ENCODE measurements at places on chromosomes 5 and 9.
A peak's percentile ranks its signal among the peaks of the same experiment; 100 is the strongest.

- DNase-seq = peak; percentile 14
Measured at GRCh38 chr5:56481428-56482357, 248.6 kb upstream of the ANKRD55 start.

- no peak for DNase-seq
Measured at GRCh38 chr9:92160786-92161185, 45.6 kb upstream of the SPTLC1 start.

DNA sequence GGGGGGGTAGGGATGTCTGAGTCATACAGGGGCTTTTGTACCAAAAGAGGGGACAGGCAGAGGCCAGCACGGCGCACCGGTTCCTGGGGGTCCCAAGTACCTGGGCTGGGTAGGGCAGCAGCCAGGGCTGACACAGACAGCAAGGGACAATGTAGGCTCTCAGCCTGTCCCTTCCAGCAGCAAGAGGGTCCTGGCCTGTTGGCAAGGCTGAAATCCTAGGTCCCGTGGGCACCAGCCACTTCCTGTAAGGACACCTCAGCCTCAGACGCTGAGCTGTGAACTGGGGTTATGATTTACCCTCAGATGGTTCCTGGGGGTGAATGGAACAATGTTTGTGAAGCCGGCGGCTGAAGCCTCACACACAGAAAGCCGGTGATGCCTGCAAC, 41.3 kb downstream of the NACC2 start:
- DNase-seq = no peak

DNA sequence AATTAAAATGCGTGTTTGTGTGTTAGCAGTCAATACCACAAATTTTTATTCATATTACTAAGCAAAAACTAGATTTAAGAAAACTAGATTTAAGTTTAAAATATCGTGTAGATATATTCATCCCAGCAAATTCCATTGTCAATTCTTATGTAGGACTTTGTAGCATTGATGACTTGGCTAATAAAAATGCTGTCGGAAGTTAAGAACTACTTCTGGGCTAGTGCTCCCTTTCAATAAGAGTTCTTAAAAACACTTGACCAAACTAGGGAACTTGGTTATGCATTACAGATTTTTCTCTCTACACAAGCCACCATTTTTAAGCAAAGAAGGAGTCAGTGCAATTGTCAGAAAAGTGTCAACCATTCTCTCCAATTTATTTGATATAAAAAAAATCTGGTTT, 68.7 kb upstream of the RAD23B start:
- no peak for DNase-seq

- no peak for DNase-seq
Measured at GRCh38 chr5:54361691-54362411, 51.5 kb upstream of the ARL15 start.

GRCh38 chr5:53790026-53790425, 229.6 kb downstream of the NDUFS4 start:
- no peak for DNase-seq

GRCh38 chr9:136119061-136119882, 597 bp upstream of the TMEM250 start:
- DNase-seq = no peak

DNA sequence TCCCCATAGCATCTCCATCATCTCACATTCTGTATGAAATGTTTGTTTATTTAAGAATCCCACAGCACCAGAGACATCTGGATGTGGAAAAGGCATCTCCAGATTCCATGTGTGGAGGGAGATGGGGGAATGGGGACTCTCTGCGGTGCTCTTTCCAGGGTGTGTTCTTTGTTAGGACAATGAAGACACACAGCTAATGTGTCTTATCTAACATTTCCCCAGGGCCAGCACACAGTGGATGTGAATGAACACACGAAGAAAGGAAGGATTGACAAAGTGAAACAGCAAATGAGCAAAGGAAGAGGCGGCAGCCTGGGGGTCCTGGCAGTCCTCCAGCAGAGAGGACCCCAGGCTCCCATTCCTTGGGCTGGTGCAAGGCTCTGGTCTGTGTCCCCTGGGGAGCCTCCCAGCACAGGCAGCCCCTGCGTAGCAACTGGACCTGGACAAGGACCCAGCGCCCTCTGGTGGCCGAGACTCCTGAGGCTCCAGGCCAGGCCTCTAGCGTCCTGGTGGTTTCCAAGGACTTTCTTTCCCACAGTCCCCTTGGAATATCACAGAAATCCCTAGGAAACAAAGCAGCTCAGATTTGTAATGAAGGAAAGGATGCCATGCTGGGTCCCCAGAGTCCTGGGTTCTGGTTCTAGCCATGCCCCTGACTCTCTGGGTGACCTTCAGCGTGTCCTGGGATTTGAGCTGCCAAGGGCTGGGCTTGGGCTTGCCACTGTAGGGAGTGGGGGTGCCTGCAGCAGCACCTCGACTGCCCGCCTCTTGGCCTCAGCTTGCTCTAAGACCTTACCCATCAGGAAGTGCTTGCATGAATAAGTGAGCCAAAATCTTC, 3.5 kb upstream of the PDLIM7 start:
- peak; percentile 90 for DNase-seq

- no peak for DNase-seq
Measured at GRCh38 chr9:116700882-116701865, 14.1 kb downstream of the TRIM32 start.

DNA sequence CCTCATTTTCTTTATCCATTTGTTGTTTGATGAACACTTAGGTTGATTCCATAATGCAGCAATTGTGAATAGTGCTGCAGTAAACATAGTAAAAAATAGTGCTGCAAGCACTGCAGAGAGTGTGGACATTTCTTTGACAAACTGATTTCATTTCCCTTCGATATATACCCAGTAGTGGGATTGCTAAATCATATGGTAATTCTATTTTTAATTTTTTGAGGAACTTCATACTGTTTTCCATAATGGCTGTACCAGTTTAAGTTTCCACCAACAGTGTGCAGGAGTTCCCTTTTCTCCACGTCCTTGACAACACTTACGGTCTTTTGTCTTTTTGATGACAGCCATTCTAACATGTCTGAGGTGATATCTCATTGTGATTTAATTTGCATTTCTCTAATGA, 138.2 kb upstream of the PLPPR1 start:
- DNase-seq = no peak

DNA sequence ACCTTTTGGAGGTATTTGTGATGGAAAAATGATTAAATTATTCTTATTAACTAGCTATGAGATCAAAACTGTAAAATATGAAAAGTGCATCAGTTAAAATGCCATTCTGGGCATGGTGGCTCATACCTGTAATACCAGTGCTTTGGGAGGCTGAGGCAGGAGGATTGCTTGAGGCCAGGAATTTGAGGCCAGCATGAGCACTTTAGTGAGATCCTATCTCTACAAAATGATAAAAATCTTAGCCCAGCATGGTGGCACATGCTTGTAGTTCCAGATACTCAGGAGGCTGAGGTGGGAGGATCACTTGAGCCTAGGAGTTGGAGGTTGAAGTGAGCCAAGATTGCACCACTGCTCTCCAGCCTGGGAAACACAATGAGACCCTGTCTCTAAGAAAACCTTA, 252.5 kb upstream of the SEMA6A start:
- no peak for DNase-seq

GRCh38 chr9:94643176-94643575, 3.9 kb upstream of the FBP1 start:
- DNase-seq = no peak

DNA sequence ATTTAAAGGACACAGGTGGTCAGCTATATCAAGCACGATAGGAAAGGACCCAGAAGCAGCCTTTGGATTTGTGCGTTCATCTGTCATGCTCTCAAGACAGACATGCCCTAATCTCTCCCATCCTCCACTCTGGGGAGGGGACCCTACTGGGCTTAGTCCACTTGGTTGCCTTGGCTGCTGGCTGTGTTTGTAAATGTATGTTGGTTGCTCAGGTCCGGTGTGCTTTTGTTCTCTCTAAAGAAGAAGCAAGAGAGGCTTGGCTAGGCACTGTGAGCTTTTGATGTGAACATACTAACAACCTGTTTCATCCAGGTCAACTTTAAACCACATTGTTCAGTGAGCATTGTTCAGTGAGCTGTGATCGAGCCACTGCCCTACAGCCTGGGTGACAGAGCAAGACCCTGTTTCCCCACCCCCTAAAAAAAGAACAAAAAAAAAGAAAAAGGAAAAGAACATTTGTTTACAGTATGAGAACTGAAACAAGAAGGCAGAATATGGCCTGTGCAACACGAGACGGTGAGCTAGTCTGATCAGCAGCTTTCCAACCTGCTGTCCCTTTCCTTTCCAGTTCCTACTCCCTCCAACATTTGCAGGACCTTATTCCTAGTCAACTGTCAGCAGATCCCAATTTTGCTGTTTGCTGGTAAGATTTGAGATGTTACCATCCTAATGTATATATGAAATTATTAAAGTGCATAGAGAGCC, 228.3 kb downstream of the ARHGAP26 start:
- no peak for DNase-seq

GRCh38 chr5:107985144-107985543, 314.4 kb upstream of the EFNA5 start:
- DNase-seq = peak; percentile 52

DNA sequence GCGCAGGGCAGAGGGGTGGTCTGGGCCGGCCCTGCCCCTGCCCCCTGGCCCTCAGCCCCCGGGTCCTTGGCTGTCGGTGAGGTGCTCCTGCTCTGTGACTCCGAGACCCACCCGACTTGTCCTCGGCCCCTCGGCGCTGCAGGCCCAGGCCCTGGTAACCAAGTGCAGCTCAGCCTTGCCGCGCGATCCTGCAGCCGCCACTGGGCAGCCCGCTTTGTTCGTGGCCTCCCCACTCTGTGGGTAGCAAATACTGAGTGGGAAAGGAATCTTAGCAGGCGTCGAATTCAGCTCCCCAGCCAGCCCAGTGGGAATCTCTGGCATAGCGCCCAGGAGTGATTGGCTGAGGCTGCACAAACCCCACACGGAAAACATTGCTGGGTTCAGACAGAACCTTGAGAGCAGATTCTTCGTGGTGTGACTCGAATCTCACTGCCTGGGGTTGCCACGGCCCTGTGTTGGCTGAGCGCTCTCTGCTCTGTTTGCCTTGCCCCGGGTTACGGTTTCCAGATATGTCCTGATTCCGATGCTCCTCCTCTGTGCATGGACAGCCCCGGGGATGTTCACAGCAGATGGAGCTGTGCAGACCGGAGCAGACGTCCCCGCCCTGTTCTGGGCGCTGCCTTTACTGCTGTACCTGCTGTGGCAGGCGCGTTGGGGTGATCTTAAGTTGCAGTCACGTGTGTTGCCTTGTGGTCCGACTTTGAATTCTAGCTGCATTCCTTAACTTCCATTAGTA, 13.4 kb upstream of the EXOC3 start:
- peak; percentile 51 for DNase-seq

- DNase-seq = no peak
Measured at GRCh38 chr9:109974143-109974917, 194.3 kb downstream of the PALM2AKAP2 start.

DNA sequence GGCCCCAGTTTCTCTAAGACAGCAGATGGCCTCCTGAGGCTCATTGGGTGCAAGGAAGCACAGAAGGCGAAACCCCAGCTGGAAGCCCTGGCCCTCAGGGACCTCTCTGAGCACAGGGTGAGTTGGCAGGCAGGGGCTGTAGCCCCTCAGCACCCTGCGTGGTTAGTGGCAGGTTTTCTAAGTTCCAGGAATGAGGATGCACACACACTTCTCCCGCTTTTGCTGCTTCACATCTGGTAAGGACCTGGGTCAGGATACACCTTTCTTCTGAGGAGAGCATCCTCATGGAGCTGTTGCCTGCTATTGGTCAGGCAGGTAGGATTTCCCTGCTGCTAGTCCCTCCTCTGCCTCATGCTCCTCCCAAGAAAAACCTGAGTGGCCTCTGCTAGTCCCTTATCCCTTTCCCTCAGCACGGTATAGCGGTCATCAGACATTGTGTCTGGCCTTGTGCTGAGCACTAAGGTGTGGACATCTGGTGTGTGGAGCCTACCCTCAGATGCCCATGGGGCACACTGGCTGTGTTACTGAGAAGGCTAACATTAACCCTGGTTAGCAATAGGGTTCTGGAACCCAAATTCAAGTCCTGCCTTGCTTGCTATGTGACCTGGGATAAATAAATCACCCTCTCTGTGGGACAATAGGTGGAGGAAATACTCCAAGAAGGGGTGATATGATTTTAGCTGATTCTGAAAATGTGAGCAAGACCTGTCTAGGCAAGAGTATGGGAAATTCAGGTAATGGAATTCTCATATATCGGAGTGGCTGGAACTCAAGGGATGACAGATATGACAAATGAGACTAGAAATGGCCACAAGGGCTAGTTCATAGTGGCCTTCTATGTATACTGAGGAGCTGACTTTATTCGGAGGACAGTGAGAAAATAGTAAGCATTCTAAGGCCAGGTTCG, 1.6 kb downstream of the SLC22A4 start:
- peak; percentile 62 for DNase-seq

DNA sequence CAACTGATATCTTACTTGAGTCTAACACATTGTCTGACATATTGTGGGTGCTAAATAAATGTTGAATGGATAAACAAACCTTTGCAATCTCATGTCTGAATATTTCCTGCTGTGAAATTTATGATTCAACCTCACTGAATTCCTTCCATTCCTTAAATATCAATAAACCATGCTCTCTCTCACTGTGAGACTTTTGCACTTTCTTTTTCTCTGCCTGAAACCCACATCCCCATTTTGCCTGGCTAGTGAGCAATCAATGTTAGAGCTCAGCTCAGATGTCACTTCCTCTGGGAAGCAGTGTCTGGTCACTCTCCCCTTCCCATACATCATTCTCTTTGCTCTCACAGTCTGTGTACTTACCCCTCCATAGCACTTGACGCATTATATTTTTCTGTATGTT, 383.7 kb upstream of the TRPC7 start:
- DNase-seq = no peak

DNA sequence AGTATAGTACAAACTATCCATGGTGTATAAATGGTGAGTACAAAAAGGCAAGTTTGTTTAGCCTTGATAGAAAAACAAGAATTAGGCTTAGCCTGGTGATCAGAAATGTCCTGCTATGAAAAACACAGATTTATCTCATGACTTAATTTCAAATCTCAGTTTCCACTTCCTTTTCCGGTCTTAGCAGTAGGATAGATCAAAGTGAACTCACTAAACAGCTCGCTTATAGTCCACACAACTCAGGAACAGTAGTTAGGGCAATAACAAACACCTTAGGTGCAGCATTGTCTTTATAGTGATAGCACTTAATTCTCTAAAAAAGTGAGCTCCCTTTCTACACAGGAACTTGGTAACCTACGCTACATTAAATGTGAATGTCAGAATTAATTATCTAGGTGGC, 11.4 kb downstream of the GOLGA1 start:
- no peak for DNase-seq

DNA sequence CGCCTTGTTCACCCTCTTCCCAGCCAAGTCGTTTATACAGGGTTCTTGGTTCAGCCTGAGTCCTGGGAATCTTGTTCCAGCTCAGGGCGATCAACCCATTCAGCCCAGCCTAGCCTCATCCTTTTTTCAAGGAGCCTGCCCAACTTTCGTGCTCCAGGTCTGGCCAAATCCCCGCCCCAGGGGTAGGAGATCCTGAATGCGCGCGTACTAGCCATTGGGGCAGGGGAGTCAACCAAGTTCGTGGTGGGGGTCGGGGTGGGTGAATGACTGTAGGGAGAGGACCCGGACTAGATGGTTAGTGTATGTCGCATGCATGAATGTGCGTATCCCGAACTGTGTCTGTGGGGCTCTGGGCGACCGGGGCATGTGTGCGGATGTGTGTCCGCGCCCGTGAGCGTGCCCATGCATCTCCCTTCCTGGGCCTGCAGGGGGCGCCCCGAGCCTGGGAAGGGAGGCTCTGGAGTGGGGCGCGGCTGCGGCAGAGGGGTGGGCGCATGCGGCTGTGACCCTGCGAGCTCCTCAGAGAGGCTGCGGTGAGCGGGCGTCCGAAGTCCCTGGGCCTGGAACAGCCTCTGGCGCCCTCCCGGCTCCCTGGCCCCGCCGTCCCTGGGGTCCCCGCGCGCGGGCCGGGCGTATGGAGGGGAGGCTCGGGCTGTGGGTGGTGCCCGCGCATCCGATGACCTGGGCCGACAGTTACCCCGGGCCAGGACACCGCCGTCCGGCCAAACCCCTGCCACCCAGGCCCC, 8.7 kb downstream of the CCL21 start:
- peak; percentile 31 for DNase-seq
